Daoy (cell line): ENCODE measurements at places on chromosomes 5 and 9. TPM values are rescaled to one million over a fixed set of nuclear protein-coding genes. Genes with fewer than 3 reads are reported as not detected.
A peak's percentile ranks its signal among the peaks of the same experiment; 100 is the strongest.

DNA sequence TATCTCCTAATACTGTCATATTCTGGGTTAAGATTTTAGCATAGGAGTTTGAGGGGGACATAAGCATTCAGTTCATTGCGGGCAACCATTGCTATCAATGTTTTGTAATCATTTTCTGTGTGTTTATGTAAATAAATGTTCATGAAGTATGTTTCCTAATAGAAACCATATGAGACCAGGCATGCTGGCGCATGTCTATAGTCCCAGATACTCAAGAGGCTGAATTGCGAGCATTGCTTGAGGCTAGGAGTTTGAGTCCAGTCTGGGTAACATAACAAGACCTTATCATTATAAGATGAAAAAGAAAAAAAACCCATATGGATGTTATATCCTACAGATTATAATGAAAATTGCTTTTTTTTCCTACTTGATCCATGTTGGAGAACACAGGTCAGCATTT lies 91.2 kb downstream of the F2RL2 start:
- no peak for DNase-seq

DNA sequence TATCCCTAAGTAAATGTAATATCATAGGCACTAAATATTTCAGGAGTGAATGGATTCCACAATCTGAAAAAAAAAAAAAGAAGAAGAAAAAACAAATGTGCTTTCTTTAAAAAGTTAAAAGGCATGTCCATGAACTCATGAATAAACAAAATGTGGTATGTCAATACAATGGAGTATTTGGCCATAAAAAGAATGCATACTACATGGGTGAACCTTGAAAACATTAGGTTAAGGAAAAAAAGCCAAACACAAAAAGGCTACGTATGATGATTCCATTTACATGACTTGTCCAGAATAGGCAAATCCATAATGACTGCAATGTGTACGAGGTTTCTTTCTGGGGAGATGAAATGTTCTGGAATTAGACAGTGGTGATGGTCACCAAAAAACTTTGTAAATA lies 45.3 kb downstream of the FNIP1 start:
- DNase-seq: no peak

The ARSI gene
- 4.5 and 9.4 TPM in 2 replicates for total RNA-seq

The BTNL9 gene
- 1.6 and 2.5 TPM in 2 replicates for total RNA-seq

- peak; percentile 15 for DNase-seq
Observed at GRCh38 chr5:115977096-115977495, 14.8 kb downstream of the LVRN start.

DNA sequence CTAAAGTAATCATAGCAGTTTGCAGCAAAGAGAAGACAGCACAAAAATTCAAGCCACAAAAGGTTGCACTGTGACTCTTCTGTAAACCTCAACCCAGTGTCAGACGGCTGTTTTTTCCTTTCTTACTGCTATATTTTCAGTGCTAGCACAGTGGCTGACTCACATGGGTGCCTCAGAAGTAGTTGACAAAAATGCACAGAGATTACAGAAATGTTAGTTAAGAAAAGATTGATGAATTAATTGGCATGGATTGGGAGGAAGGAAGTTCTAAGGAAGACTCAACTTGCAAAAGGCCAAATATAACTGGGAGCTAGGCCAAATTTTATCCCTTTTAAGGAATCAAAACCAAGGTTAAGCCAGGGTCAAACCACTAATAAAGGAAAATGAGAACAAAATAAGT lies 43.7 kb upstream of the ITGA1 start:
- DNase-seq: no peak

- no peak for DNase-seq
Observed at GRCh38 chr9:111236332-111236731, 93.7 kb downstream of the OR2K2 start.

The CDKN2A gene
- not detected in 2 replicates for total RNA-seq

The MIER3 gene
- 21.0 and 31.7 TPM in 2 replicates for total RNA-seq

DNA sequence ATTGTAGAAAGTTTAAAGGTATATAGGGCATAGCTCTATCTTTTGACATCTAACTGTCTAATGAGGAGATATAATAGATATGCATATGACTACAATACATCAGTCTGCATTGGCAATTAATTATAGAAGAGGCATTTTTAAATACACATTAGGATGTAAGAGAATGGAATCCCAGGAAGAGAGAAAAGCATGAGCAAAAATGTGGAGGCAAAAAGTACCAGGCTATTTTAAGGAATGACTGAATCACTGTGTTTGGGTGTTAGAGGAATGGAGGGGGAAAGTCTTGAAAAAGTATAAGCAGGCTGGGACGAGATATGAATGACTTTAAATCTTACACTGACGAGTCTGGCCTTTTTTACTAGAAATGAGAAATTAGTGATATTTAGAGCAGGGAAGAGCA lies 138.4 kb upstream of the ZNF462 start:
- DNase-seq: no peak

DNA sequence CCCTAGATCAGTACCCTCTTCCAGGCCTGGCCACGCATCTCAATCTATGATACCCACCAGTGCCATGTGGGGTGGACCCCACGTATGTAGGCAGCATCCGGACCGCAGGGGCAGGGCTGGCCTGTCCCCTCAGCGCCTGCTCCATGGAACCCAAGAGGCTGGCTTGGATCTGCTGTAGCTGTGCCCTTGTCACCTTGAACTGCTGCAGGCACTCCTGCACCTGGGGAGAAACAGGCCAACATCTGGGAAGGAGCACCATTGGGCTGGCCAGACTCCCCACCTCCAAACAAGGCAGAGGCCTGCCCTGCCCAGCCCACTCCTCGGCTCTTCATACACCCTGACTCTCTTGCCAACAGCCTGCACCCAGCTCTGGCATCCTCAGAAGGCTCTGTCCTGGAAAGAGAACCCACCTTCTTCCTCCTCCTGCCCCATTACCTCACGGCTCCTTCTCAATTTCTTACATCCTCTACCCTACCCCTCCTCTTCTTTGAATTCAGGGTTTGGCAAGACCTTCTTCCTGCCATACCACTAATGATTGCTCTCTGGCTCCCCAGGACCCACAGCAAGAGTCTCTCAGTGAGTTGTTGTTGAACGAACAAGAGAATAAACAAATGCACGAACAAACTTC lies 7.7 kb downstream of the HK3 start:
- no peak for DNase-seq

- DNase-seq: peak; percentile 89
Observed at GRCh38 chr5:142472306-142472951, 147.6 kb upstream of the SPRY4 start.

The IQGAP2 gene
- 5.6 and 6.9 TPM in 2 replicates for total RNA-seq
